ENCODE measurements at places on chromosomes 12 and 14.

- DNase-seq = no peak
Observed at GRCh38 chr12:101407049-101407435, 530 bp downstream of the ARL1 start.

DNA sequence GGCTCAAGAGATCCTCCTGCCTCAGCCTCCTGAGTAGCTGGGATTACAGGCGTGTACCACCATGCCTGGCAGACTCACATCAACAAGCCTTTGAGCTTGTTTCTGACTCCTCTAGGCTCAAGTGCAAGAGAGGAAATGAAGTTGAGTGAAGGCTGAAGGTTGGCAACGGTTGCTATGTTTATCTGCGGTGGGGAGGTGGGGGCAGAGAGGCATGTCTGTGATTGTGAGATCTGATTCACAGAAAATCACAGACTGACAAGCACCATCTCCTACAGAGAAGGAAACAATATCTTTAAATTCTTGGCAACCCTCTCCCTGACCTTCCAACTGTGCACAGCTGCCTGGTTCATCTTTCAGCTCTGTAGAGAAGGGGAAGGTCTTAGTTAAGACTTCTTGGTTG, 22.1 kb upstream of the NINJ2 start:
- no peak for DNase-seq

- no peak for DNase-seq
Observed at GRCh38 chr12:72268386-72268785, 3.8 kb upstream of the TRHDE start.

- no peak for DNase-seq
Observed at GRCh38 chr12:92634202-92634601, 68.6 kb upstream of the PLEKHG7 start.

- no peak for DNase-seq
Observed at GRCh38 chr12:52524898-52525591, 4.9 kb upstream of the KRT5 start.

Data from NCI-H446 treated with DMSO at 0.1 percent for 48 hours (cell line).